Heart left ventricle (tissue), 16 donors: ENCODE measurements at places on chromosomes 2 and 18. TPM values are rescaled to one million over a fixed set of nuclear protein-coding genes. Genes with fewer than 3 reads are reported as not detected.

RAB17 gene
- 1.1 TPM for total RNA-seq

CHRND gene
- total RNA-seq: not detected

BUB1 gene
- total RNA-seq: 0.30 TPM

ADCY3 gene
- total RNA-seq: 35.1 TPM

MRO gene
- 4.3 TPM for total RNA-seq

PSMA8 gene
- not detected for total RNA-seq

SLC5A7 gene
- not detected for total RNA-seq

SIX3 gene
- not detected for total RNA-seq

NT5DC4 gene
- not detected for total RNA-seq

FAM124B gene
- 2.6 TPM for total RNA-seq

ONECUT2 gene
- not detected for total RNA-seq

ACTG2 gene
- total RNA-seq: 10.5 TPM

TAF4B gene
- total RNA-seq: 1.6 TPM

ACMSD gene
- not detected for total RNA-seq

LCT gene
- total RNA-seq: not detected

CGREF1 gene
- 2.0 TPM for total RNA-seq

VSNL1 gene
- total RNA-seq: 22.5 TPM

LINC00305 gene
- total RNA-seq: not detected

KLHL30 gene
- 21.6 TPM for total RNA-seq

OTOS gene
- total RNA-seq: not detected

EVA1A gene
- 0.42 TPM for total RNA-seq

GKN1 gene
- total RNA-seq: not detected

RNF152 gene
- 10.5 TPM for total RNA-seq

ABHD1 gene
- total RNA-seq: 3.5 TPM

GREB1L gene
- total RNA-seq: 8.7 TPM

TMEM247 gene
- not detected for total RNA-seq

SERPINB7 gene
- total RNA-seq: 1.4 TPM

CDKL4 gene
- not detected for total RNA-seq

CASP8 gene
- total RNA-seq: 15.7 TPM

RSAD2 gene
- 18.0 TPM for total RNA-seq

DNAJC27 gene
- 8.7 TPM for total RNA-seq

MARCHF4 gene
- total RNA-seq: not detected

ALK gene
- total RNA-seq: not detected

CELF4 gene
- not detected for total RNA-seq

GCG gene
- total RNA-seq: not detected

NIF3L1 gene
- total RNA-seq: 20.1 TPM

SCN1A gene
- not detected for total RNA-seq
